Inflammatory macrophage (primary cell): ENCODE measurements at places on chromosomes 12 and 14.

DNA sequence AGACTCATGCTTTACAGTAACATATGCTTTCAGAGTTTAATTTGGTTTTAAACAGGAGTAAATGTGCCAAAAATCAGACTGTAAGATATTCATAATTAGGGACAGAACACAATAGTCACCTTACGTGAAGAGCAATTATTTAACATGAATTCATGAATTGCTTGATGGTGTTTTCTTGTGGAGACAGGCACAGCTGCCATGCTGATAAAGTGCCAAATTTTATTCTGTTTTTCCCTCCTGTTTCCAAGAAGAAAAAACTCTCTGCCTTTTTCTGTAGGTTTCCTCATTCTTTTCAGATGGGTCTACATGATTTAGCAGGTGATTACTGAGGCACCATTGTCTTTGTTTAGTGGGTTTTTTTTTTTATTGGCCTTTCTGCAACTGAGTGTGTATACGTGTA is 80.1 kb downstream of the C12orf42 start:
- DNase-seq = no peak

- no peak for DNase-seq
Measured at GRCh38 chr12:53551889-53552291, 44.6 kb upstream of the NPFF start.

DNA sequence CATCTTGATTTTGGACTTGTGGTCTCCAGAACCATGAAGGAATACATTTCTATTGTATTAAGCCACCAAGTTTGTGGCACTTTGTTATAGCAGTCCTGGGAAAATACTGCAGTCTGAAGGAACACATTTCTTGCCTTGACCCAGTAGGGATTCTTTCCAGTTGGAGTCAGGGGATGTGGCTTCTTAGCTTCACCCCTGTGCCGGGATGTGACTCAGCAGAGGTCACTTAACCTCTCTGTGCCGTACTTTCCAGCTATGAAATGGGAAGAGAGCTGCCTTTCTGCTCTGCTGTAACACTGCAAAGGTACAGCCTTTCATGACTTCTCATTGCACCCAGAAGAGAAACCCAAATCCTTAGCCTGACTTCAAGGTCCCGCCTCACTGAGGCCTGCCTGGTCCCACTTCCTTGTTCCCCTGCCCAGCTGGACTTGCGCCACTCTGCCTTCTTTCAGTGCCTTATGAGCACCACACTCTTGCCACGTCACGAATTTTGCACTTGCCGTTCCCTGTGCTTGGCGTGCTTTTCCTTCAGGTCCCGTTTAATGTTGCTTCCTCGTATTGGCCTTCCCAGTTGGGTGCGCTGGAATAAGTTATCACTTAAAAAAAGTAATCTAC is 24.2 kb downstream of the CHST11 start:
- peak; percentile 76 for DNase-seq

GRCh38 chr12:2054091-2055018 is 1.6 kb downstream of the CACNA1C start:
- no peak for DNase-seq

DNA sequence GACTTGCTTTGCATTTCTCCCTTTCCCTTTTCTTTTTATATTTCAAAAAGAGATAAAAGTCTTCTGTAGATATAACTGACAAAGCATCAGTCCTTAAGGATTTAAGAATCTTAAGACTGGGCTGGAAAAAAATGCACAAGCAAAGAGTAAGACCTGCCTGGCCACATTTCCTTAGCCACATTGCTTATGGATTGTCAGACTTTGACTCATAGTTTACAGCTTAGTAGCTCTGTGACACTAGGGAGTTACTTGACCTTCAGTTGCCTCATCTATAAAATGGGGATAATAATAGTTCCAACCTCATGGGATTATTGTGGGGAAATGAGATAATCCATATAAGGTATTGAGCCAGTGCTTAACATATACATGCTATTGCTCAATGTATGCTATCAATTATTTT is 66.4 kb upstream of the STK38L start:
- peak; percentile 52 for DNase-seq

- DNase-seq = no peak
Measured at GRCh38 chr12:57146092-57146491, 1.3 kb downstream of the LRP1-AS start.

GRCh38 chr12:133236144-133236543 is 467 bp upstream of the ANHX start:
- DNase-seq = no peak

- DNase-seq = no peak
Measured at GRCh38 chr14:82779301-82779700, 1245.6 kb upstream of the SEL1L start.
